ENCODE measurements at places on chromosomes 4 and X.

GRCh38 chr4:14348506-14348905 lies 653.8 kb upstream of the CPEB2 start:
- no peak for DNase-seq

DNA sequence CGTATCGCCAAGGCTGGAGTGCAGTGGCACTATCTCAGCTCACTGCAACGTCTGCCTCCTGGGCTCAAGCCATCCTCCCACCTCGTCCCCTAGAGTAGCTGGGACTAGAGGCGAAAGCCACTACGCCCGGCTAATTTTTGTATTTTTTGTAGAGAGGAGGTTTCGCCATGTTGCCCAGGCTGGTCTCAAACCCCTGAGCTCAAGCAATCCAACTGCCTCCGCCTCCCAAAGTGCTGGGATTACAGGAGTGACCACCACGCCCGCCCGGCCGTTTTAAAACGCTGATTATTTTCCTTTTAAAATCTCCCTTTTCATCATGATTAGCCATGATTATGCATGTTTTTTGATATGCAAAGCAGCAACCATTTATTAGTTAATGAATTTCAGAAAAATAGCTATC lies 2.2 kb downstream of the N4BP2 start:
- DNase-seq = no peak

GRCh38 chr4:56654238-56654632 lies 26.9 kb downstream of the HOPX start:
- peak; percentile 43 for DNase-seq

DNA sequence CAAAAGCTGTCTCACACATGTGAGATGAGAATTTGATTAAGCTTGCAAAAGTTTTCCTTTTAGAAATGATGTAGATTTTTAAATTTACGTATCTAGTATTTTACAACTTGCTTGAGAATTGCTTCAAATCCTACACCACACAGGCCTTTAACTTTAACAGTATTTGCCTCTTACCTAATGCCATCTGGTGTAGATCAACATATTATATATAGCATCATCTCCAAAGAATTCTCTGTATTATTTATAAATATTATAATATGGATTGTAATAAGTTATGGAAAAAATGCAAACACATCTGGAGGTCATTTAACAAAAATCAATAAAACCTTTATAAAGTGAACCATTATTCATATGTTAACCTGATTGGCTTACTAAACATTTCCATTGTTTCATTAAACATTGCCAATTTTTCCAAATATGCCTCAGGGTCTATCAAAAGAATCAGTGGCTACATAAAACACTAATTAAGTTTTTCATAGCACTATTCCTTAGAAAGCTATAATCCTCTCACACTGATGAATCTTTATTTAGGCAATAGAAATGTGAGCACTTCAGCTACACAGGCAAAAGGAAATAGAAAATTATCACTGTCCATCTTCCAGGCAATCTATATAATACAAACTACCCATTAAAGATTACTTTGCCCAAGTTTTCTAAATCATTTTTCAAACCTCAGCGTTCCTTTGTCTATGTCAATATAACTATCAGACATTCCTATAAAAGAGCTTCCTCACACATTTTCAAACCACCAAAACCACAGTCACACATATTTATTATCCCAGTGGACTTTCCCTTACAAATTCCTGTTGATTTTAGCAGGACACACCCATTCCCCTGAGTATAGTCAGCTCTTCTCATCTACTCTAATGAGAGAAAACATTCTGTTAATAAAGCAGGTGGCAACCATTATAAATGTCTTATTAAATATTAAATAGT lies 83.5 kb upstream of the INTU start:
- no peak for DNase-seq

- DNase-seq = no peak
These were observed 385.6 kb upstream of the NR3C2 start for GRCh38 chr4:148827781-148828180.

GRCh38 chr4:53040459-53040815 lies 178.3 kb downstream of the RASL11B start:
- DNase-seq = no peak

GRCh38 chrX:79107891-79108718 lies 36.4 kb upstream of the GPR174 start:
- DNase-seq = no peak

DNA sequence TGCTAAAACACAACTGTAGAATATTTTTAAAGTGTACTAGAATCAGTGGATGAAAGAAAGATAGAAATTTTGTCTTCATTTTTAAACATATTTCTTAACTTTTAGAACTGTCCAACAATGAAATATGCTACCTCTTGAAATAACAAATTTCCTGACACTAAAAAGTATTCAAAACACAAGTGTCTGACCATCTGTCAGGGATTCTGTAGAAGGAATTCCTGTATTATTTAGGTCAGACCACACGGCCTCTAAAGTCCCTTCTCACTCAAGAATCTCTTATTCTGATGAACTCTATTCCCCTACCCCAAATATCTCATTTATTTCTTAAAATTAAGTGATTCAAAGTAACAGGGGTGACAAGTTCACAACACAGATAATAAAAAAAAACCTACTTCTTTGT lies 99.1 kb downstream of the MAML3 start:
- DNase-seq = no peak

DNA sequence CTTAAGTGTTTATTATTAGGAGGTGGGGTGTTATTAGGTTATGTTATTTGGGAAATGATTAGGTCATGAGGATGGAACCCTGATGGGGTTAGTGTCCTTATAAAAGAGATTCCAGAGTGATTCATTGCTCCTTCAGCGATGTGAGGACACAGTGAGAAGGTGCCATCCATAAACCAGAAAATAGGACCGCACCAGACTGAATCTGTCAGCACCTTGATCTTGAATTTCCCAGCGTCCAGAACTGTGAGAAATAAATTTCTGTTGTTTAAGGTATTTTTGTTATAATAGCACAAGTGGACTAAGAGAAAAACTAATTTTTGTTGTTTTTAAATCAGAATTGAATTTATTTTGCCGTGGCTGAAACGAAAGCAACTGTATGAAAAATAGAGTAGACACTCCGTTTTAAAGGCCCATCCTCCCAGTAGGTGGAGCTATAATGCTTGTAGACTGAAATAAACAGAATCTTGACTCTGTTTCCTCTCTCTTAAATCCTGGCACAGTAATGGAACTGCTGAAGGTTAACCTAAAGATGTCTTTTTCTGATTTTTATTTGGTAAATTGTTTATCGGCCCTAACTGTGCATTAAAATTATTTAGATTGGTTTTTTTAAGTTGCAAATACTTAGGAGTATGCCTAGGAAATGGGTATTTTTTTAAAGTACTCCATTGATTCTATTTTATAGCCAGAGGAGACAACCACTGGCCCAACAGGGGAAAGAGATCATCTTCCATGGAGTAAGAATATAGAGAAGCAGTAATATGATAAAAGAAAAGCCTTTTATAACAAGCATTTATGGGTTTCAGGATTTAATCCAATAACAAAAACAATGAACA lies 133.2 kb upstream of the ADAMTS3 start:
- peak; percentile 50 for DNase-seq

GRCh38 chr4:2388429-2389182 lies 29.8 kb downstream of the ZFYVE28 start:
- no peak for DNase-seq
